Foreskin keratinocyte (primary cell): ENCODE measurements at places on chromosomes 1 and 21.

- no peak for DNase-seq
Observed at GRCh38 chr1:32900956-32901822, at the start of gene TMEM54. TMEM54 (minus strand) TSS chr1:32901389; CDS start chr1:32901238, 151 bp downstream.

DNA sequence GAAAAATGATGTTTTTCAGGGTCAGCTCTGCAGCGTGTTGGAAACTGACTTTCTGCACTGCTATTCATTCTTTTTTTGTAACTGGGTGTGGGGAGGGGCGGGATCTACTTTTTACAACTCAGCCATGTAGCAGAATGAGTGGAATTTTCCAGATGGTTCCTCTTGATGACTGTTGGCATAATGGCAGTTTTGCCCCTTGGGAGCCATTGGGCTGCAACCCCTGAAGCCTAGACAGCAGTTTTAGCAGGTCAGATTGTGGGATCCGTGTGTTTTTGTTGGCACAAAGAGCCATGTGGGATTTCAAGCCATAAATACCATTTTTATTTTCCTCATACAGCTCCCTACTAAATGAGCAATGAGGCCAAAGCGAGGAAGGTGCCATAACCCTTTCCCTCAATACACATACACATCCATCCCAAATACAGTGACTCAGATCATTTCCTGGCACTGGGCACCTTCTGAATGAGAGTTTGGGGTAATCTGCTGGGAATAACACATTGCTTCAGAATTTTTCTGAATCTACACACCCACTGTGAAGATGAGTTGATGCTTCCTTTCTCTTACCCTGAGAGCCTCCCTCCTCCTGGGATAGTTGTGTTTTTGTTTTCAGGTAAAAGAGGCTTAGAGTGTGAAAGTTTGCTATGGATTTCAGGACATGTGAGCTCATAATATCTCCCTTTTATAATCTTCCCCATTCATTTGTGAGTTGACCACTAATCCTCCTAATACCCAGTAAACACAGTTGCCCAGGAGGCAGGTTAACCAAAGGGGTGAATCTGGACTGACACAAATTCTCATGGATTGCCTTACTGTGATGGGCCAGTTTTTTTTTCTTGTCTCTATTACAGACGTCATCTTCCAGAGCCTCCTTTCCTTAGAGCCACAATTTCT lies 13.1 kb downstream of the S100A10 start:
- peak; percentile 51 for DNase-seq

DNA sequence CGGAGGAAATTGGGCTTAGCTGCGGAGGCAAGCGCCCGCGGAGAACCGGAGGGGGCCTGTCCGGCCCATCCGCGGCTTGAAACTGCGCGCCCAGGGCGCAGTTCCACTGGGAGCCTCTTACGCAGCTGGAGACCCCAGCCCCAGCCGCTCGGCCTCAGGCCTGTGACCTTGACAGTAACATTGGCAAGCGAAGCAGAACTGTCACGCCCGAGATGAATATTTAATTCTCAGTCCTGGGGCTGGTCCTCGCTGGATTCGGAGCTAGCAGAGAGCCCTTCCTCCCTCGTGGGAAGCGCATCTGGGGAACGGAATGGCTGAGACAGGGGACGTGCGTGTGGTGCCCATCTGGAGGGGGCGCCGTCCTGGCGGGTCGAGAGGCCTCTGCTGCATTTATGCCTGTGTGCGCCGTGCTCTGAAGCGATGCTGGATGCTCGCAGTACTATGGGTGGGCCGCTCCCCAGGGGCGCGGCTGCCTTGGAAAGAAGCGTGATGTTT lies 928 bp downstream of the SLC6A17 start:
- DNase-seq, result peak; percentile 17

GRCh38 chr21:38236232-38236631 lies 20.6 kb upstream of the KCNJ15 start:
- DNase-seq, result no peak

DNA sequence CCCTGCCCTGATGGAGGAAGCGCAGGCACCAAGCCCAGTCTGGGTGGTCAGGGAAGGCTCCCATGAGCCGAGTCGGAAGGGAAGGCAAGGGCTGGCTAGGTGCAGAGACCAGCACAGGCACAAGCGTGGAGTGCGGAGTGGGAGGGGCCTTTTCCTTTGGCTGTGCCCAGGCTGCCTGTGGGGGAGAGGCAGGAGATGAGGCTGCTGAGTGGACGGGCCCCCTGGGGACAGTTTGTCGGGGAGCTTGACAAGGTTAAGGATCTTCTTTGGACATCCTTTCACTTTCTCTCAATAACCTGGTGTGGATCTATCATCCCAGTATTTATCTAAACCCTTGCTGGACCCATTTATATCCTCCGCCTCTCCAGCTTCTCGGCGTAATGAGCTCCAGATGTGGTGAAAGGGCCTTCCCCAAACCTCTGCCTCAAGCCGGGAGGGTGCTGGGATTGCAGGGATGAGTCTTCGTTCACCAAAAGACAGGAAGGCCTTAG lies 42.9 kb downstream of the EPHB2 start:
- DNase-seq, result no peak

DNA sequence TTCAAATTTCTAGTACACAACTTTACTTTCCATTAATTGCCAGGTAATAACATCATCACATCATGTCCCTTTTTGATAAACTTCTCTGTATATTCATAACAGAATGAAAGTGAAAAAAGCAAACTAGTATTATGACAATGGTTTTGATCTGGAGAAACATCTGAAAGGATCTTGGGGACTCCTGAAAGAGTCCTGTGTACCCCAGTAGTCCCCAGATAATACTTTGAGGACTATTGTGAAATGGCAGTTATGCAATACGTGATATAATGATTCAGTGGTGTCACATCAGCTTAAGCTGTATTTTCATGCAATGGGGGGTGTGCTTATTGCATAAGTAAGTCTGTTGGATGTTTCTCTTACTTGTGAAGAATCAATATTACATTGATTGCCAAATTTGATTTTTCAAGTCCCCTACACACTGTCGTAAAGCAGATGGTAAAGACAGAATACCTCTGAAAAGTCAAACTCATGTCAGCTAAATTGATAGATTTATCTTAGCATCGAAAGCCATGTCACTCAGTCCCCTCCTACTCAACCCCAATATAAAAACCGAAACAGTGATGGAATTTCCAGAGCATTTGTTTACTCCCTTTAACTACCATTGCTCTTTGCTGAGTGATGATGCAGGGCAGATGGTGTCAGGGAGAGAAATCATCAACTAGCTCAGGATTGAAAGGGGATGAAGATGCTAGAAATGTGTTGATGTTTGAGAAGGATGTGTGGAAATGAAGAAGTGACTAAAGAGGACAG lies 146.7 kb upstream of the C1orf105 start:
- no peak for DNase-seq

DNA sequence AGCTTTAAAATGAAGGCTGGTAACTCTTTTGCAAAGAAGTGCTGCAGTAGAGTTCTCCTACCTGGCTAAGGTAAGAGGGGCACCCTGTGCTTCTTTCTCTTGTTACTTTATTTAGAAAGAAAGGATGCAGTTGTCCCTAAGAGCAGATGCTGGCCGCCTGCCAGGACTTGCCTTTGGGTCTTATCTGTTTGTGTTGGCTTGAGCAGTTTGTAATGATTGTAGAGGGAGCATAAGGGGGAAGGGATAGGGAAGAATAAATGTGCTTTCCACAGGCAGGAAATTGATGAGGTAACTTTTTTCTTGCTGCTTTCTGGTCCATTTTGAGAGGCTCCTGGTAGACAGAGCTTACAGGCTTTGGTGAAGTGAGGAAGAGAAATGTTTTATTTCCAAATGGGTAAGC lies 229.6 kb downstream of the HHAT start:
- DNase-seq, result no peak

DNA sequence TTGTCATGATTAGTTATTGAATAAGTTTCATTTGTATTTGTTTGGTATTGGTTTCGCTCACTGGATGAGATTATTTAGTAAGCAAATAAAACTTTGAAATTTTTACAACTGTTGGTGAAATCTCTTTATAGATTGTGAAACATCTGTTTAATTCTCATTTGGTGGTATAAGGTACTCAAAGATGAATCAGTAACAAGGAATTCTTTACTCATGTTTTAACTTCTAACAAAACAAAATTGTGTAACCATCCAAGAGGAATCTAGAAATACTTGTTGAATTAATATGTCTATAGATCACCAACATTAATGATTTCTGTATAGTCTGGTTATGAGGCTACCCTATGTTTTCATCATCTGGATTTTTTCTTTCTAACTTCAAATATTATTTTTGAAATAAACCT lies 62.8 kb upstream of the USP25 start:
- peak; percentile 76 for DNase-seq
